ENCODE measurements at places on chromosomes 16 and 17.
A peak's percentile ranks its signal among the peaks of the same experiment; 100 is the strongest.

- no peak for DNase-seq
Observed at GRCh38 chr16:53817117-53817755, 113.3 kb downstream of the FTO start.

DNA sequence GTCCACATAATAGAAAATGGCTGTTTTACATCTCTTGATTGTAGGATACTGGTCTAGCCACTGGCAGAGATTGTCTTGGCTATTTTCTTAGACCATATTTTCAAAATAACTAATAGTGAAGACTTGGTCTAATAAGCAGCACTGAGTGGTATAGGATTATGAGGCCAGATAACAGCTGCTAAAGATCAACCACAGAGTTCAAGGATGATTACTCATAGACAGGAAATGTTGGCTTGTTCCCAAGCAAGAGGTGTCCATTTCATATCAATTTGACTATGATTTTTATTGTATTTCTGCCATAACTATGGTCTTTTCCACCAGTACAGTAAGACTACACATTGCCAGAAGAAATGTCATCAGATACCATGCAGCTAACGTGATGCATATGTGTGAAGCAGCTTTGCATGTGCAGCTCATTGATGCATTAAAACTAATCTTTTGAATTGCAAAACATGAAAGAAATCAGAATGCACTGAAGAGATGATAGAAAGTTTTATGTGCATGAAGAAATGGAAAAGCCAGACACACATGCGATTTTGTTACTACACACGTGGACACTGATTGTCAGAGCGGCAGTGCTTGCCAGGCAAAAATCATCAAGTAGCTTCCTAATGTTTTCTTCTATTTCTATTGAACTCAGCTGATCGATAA is 693.3 kb downstream of the CDH11 start:
- no peak for DNase-seq

DNA sequence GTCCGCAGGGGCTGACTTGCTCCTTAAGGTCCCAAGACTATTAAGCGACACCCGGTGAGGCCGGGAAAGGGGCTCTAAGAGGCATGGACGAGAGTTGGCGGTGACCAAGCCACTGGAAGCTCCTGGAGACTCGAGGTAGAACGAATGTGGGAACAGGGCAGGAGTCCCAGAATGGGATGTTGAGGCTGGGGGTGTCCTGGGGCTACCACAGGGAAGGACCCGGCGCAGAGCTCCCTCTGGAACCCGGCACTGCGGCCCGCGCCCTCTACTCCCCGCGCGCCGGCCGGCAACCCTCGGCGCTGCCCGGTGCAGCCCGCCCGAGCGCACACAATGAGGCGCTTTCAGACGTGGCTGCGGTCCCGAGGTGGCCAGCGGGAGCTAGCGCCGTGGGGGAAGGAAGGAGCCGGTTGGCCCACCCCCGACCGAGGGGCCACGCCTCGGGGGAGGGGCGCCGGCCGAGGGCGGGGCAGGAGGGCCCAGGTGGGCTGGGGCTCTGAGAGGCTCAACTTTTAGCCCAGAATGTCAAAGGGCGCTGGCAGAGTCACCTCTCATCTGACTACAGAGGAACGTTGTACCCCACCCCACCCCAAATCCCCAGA is at the start of gene CHST6:
TSS of gene CHST6 (minus strand) at position 366 of the 599 bp plus-strand sequence. CDS start 15,613 bp downstream, outside the sequence.
- no peak for DNase-seq

GRCh38 chr16:54048586-54049495 is 237.7 kb downstream of the IRX3 start:
- DNase-seq = no peak

DNA sequence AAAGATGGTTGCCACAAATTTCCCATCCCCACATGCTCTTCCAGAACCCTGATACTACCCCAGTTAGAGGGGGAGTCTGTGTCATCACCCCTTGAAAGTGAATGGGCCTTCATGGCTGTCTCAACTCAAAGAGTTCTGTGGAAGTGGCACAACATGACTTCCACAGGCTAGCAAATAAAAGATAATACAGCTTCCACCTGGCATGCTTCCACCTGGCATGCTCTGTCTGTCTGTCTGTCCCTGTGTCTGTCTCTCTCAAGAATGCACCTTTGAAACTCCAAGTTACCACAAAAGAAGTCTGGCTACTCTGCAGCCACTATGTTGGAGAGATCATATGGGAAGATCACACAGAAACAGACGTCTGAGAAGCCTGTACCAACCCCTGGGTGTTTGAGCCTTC is 35.0 kb downstream of the CFDP1 start:
- no peak for DNase-seq

- DNase-seq = no peak
Observed at GRCh38 chr17:29618272-29619065, 4.2 kb downstream of the CORO6 start.

GRCh38 chr17:1963250-1963649 is 61.9 kb downstream of the RTN4RL1 start:
- no peak for DNase-seq

DNA sequence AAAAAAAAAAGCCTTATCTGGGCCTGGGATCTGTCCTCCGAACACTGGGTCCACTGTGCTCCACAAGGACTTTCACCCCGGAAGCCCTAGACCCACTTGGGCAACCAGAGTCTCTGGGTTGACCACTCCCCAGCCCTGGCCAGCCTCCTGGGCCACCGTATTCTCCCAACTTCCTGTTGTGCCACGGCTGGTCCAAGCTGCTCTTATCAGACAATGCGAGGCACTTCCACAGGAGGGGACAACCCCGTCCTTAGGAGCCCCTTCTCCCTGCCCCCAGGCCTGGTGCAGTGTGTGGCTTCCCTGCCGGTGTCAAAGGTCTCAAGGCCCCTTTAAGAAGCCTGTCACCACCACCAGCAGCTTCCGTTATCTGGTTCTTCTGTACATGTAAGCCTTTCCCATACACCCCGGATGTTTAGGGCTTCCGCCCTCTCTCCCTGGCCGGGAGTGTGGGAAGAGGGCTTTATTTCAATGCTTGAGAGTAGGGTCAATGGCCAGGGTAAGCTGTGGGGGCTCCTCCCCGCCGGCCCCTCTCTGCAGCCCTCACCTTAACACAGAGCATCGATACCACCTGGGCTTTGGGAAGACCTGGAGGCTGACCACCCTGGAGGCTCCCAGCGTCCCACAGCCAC is 313.0 kb downstream of the SEC14L1 start:
- DNase-seq = peak; percentile 80

DNA sequence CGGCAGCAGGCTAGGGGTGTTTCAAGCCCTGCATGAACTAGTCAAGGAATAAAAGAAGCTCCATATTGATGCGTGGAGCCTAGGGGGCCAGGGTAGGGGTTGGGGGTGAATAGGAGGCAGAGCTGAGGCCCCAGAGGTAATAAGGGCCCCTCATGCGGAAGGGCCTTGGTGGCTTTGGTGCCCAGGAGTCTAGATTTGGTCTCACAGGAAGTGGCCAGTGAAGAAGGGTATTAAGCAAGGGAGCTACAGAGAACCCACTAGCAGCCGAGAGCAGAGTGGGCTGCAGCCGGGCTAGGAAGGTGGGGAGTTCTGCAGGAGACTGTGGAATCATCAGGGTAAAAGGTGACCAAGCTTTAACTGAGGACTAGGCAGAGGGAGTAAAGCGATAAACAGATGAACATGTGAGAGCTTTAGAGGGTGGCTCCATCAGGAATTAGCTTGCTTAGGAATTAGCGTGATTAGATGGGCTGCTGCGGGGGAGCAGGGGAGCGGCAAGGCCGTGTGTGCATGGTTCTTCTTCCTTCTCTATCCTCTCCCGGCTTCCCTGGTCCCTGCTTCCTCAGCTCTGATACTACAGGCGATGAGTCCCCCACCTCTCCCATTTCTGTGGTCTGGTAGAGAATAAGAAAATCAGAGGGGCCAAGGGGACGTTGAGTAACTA is 9.8 kb downstream of the GNGT2 start:
- DNase-seq = no peak

- DNase-seq = no peak
Observed at GRCh38 chr17:31722251-31723056, 136.6 kb downstream of the COPRS start.

GRCh38 chr17:83026311-83026811 is 53.0 kb upstream of the METRNL start:
- peak; percentile 13 for DNase-seq

DNA sequence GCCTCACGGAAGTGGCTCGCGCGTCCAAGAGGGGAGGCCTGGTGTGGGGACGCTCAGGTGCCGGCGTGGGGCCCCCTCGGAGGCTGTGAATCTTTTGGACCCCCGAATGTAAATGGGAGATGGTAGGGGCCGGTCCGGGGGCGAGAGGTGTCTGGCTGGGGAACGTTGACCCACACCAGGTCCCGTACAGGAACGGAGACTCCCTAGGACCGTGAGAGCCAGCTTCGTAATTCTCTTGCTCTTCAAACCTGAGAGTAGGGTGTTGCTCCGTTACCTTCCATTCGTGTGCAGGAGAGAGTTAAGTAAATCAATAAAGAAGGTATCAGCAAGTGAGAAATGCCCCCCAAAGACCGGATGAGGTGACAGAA is 481 bp downstream of the LYRM1 start:
- peak; percentile 54 for DNase-seq

- DNase-seq = no peak
Observed at GRCh38 chr16:4828567-4829321, 18.3 kb downstream of the GLYR1 start.

- no peak for DNase-seq
Observed at GRCh38 chr16:82396509-82396908, 226.5 kb upstream of the MPHOSPH6 start.

DNA sequence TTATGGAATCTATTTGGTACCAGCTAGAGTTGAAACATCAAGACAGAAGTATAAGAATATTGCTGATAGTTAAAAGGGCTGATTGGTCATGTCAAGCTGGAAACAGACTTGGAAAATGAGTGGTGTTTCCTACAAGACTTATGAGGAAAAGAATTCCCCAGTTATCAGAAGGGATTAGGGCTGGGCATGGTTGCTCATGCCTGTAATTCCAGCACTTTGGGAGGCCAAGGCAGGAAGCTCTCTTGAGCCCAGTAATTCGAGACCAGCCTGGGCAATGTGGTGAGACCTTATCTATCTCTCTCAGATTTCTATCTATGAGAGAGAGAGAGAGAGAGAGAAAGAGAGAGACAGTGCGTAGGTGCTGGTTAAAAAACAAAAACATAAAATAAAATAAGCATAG is 139.5 kb upstream of the PMFBP1 start:
- DNase-seq = no peak

GRCh38 chr16:24838554-24839266 is 7.1 kb upstream of the SLC5A11 start:
- no peak for DNase-seq

DNA sequence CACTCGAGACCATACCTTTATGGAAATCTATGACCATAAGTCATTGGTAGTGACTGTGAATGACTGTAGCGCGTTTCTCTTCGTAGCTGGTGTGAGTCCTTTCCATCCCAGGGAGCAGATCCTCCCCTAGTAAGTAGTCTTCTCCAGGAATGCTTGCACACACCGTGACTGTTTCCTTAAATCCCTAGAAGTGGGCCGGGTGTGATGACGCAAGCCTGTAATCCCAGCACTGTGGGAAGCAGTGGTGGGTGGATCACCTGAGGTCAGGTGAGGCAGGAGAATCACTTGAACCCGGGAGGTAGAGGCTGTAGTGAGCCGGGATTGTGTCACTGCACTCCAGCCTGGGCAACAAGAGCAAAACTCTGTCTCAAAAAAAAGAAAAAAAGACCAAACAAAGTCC is 70.6 kb downstream of the CRISPLD2 start:
- no peak for DNase-seq

- DNase-seq = no peak
Observed at GRCh38 chr17:31585280-31585630, 193.8 kb downstream of the RAB11FIP4 start.

GRCh38 chr17:41324180-41325075 is 8.9 kb upstream of the KRTAP17-1 start:
- peak; percentile 55 for DNase-seq

DNA sequence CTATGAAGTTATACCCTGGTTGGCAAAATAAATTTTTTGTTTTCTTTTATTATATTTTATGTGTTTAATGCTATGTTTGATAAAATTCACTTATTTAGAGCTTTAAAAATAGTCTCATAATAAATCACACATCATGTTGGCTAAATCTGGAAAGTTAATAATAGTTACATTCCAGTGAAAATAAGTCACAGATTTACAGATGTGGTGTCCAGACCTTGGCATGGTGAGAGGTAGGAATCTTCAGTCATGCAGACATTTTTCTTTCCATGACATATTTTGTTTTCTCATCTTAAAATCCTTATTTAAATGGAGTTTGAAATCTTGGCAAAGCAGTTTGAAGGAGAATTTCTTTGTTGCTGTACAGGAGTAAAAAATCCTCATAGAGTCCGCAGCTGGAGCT is 48.1 kb upstream of the GOSR1 start:
- DNase-seq = no peak

- no peak for DNase-seq
Observed at GRCh38 chr17:67518876-67519275, 141.8 kb downstream of the PITPNC1 start.

- no peak for DNase-seq
Observed at GRCh38 chr17:21301593-21302550, 17.4 kb downstream of the MAP2K3 start.

DNA sequence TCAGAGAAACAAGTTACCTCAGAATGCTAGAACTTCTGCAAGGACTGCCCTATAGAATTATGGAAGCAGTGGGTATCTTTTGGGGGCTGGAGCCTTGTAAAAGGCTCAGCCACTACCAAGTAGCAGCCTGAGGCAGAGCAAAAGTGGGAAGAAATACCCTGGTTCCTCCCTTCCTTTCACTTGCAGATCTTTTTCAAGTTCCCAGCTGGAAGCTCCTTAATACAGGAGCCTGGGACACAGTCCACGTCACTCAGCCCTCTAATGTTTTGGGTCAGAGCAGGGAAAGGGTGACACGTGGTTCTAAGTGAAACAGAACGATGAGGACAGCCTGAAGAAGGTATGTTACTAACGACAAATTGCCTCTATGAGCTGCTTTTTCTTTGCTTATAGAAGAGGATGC is 93.1 kb downstream of the CNTNAP4 start:
- no peak for DNase-seq

DNA sequence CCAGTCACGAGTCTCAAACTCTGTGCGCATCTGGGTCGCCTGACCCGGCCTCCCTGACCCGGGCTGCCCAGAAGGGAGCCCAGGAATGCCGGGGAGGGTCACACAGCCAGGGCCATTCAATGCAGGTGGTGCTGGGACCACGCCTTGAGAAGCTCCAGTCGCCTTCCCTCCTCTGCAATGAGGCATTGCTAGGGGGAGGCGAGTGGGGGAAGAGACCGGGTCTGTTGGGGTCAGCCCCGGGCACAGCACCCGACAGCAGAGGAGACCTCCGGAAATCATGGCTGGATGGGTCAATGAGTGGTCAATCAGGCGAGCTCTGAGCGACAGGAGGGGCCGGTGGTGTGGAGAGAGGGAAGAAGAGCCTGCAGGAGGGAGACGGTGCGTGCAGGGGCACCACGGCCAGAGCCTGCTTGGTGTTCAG is 13.3 kb downstream of the JPH3 start:
- DNase-seq = no peak

DNA sequence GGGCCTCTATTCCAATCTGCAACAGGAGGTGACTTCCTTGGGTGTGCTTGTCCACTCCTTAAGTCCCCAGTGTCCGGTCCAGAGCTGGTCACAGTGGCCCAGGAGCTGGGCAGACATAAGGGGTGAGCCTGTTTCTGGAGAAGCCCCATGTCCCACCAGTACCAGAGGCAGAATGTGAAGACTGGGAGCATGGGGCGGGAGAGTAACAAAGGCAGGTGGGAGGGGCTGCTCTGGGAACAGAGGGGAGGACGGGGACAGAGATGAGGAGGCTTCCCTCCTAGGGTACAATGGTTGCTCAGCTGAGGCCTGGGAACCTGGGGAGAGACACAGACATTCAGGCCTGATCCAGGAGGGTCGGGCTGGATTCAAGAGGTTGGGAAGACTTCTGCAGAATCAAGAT is 323.3 kb upstream of the TNRC6C start:
- no peak for DNase-seq

- DNase-seq = peak; percentile 92
Observed at GRCh38 chr17:40121181-40122135, at the start of gene MSL1. Gene MSL1 (plus strand): TSS chr17:40121971. CDS start chr17:40122613, 642 bp downstream.

All from natural killer cell (primary cell).